Trophoblast cell (in vitro differentiated cells and primary cell): ENCODE measurements at places on chromosomes 2 and 18.

DNA sequence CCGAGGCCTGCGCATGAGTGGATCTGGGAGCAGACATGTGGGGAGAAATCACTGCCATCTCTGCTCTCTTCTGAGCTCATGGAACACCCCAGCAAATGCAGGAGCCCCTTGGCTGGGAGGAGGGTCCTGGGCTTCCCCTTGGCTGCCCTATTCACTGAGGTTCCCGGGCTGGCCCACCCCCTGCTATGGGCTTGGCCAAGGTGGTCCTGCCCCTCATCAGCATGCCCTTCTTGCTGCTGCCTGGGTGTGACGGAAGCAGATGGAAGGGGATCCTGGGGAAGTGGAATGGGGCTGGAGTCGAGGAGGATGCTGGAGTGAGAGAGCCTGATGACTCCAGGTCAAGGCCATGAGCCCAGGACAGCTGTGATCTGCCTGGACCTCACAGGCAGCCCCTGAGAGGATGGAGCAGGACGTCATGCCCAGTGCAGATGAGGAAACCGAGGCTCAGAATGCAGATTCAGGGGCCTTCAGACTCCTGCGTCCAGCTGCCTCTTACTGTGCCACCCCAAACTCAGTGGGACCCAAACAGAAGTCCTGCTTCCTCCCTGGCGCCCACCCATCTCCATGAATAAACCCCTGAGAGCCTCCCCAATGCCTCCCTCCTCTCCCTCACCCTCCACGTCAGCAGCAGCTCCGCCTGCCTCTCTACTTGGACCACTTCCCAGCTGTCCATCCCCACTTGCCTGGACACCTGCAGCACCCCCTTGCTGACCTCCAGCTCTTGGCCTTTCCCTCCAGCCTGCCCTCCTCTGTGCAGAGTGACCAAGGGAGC, 4.0 kb downstream of the SNED1 start:
- DNase-seq, result no peak

- no peak for DNase-seq
Observed at GRCh38 chr2:102053096-102053495, 61.3 kb downstream of the IL1R2 start.

- no peak for DNase-seq
Observed at GRCh38 chr18:80175451-80176204, 66.6 kb downstream of the ADNP2 start.

- DNase-seq, result no peak
Observed at GRCh38 chr2:225464346-225465025, 65.0 kb downstream of the NYAP2 start.

GRCh38 chr18:2573408-2573807, 2.1 kb downstream of the NDC80 start:
- no peak for DNase-seq

GRCh38 chr2:120985997-120986651, 250.5 kb downstream of the GLI2 start:
- no peak for DNase-seq

GRCh38 chr18:79093986-79094385, 24.8 kb downstream of the ATP9B start:
- DNase-seq, result no peak

DNA sequence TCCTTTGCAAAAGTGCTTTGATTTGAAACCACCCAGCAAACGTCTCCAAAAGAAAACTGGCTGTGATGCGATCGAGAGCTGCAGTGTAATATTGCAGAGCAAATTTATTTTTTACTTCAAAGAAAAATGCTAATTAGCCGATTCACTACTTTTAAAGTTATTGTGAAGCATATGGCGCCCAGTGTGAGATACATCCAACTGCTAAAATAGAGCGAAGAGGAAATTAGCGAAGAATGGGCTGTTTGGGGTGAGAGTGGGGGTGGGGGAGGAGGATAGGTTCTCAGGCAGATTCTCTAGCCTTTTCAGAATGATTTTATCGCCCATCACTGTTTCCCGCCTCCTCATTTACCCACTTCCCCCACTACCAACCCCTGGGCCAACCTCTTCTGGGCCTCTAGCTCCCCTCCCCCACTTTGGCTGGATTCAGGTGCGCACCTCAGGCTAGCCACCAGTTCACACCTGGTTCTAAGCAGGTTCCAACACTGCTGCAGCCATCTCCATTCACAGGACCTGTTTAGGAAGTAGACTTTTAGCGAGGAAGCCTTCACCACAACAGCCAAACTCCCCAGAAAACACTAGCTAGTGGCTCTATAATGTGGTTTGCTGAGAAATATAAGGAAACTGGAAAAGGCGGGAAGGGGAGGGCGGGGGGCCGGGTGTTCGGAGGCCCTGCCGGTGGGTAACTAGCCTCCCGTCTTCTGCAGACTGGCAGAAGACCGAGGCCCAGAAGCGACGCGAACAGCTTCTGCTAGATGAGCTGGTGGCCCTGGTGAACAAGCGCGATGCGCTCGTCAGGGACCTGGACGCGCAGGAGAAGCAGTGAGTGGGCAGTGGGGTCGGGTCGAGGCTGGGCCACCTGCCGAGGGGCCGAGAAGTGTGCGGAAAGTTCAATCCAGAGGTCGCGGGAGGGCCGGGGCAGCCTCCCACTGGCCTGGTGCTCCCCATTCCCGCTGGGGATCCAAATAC, 6.0 kb upstream of the OTX1 start:
- no peak for DNase-seq

GRCh38 chr2:108621687-108622681, 87.7 kb downstream of the LIMS1 start:
- DNase-seq, result no peak

DNA sequence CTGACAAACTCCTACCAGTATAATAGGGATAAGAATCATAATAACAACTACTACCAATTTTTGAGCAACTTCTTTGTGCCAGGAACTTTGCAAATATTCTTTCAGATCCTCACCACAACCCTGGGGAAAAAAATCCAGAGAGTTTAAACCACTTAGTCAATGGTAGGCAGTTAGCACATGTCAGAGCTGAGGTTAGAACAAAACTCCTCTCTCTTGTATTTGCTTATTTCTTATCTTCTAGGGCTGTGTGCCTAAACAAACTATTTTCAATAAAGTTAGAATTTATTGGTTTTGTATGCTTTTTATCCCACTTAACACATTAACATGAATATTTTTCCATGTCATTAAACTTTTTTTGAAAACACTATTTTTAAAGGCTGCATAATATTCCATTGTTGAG, 127.1 kb downstream of the BCL11A start:
- no peak for DNase-seq

DNA sequence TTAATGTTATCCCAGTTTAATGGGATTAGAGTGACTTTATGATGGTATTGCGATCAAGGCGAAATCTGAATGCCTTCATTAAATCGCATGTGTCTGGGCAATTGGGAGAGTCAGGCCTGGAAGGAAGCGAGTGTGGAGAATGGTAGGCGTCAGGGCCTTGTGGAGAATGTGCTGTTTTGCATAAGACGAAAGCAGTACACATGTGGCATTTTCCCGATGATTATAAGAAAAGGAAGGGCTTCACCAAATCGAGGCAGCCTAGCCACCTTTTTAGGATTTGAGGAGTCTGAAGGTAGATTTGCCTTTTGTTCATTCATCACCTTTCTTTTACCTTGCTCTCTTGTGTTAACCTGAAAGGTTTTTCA, 1.0 kb downstream of the ZNF532 start:
- DNase-seq, result no peak

GRCh38 chr2:223815186-223815883, 22.0 kb downstream of the AP1S3 start:
- no peak for DNase-seq

DNA sequence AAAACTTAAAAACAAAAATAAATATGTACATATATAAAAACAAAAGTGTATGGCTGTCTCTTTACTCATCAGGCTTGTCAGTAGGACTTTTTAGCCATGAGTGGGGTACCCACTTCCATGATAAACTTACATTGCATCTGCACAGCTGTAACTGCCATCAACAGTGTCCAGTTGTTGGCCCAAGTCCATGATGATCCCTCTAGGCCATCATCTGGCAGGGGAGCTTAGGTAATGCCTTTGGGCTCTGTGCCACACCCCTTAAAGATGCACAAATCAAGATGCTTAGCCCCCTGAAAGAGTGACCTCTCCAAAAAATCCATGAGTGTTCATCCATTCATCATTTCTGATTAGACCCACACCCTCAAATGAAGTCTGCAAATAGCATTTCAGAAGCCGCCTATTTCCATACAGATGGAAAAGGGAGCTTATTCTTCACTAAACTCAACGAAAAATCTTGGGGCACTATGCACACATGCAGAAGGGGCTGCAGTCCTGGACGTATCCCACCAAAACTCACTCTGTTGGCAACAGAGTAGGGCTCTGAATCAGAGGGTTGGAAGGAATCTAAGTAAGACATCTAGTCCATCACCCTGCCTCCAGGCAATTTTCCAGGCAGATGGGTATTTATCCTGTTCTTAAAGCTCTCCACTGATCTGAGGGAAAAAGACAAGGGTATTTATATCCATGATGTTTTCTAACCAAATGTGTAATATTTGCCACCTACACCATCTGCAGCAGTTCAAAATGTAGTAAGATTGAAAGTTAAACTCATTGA, 691.0 kb downstream of the ZEB2 start:
- DNase-seq, result peak; percentile 18

DNA sequence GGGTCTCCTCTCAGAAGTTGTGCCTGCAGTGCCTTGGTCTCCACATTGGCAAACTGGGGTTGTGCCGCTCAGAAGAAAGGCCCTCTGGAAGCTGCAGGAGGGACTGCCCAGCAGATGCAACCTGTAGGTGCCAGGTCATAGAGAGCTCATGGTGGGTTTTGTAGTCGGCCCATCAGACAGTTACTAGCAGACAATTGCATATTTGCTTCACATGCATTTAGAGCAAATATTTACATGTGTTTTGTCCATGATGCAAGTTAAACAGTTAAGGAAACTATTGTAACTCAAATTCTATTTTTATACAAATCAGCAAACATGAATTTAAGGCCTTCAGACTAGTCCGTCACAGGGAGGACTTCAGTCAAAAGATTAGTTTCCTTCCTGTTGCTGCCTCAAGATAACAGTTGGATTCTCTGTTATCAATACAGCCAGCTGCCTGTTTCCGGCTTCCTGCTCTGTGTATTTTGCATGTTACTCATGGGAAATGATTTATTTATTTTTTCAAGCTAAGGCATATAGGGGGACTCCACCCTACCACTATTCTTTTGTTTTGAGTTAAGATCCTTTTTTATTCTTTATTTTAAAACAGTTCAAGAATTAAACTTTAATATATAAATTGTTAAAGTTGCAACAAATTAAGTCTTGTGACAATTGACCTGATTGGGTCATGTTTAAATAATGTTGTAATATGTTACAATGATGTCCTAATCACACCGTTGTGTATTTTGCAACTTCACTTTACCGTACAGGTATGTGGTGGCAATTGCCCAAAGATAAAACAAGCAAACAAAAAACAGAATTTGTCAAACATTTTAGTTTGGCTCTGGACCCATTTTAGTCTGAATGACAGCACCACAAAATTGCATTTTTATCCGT, 133.5 kb downstream of the SPTBN1 start:
- DNase-seq, result peak; percentile 52

- DNase-seq, result no peak
Observed at GRCh38 chr2:133685636-133686215, 117.5 kb upstream of the NCKAP5 start.
